ENCODE measurements at places on chromosomes 5 and 9.
A peak's percentile ranks its signal among the peaks of the same experiment; 100 is the strongest.

GRCh38 chr9:137530331-137530730, 19.9 kb downstream of the PNPLA7 start:
- DNase-seq: no peak

DNA sequence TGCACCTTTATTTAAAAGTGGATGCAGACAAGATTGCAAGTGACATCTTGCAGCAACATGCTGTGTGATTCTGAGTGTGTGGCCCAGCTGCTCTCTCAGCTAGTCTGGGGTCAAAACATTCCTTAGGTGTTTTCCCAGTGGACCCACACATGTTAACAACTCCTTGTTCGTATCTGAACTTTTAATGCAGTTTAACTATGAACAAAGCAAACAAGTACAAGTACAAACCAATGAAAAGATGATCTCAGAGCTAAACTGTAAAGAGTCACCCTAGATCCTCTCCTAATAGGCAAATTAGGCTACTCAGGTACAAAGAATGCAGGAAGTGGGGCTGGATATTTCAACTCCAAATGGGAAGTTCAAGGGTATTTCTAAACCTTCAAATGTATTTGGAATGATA, 108.4 kb downstream of the ENTREP1 start:
- DNase-seq: no peak

DNA sequence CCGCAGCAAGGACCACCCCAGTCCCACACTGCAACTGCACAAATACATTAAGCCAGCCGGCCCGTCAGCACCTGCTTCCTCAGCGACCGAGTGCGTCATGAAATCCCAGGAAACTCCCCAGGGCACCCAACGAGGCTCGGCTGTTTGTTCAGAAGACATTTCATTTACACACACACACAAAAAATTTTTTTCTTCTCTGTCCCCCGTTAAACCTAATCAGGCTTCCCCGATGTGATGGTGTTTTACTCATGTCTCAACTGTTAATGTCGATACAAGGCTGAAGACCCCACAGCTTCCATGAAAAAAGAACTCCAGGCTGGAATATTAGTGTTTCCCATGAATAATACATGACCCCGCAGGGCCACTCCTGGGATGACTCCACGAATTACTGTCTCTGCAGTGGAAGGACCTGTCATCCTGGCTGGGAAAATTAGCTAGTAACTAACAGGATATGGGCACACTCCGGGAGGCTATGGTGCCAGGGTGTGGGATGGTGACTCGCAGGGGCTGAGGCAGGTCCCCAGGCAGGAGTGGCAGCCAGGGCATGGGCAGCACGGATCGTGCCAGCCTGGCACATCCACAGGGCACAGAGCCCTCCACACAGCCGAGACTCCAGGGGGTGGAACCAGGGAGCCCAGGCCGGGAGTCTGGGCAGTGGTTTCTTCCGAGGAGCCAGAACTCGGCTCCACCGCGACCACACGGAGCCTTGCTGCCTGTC, 102.4 kb downstream of the VAV2 start:
- no peak for DNase-seq

DNA sequence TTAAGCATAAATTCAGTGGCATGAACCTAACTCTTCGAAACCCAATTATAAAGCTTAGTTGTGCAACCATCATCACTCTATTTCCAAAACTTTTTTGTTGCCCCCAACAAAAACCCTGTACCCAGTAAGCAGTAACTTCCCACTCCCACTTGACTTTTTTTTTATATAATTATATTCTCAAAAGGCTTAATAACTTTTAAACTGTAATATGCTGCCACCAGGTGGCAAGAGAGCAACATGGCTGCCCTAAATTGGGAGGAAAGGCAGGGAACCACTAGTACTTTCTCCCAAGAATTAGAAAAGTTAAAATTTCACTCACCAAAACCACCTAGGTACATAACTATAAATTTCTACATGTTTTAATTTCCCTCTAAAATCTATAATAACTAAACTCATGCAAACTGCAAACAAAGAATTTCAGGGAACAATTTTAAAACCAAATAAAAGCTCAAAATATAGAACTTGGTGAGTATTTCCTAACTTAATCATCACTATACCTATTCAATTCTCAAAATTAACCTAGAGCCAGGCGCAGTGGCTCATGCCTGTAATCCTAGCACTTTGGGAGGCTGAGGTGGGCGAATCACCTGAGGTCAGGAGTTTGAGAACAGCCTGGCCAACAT, 50.2 kb upstream of the RNF38 start:
- DNase-seq: peak; percentile 52
